Memory B cell (primary cell): ENCODE measurements at places on chromosomes 11 and 22.
A peak's percentile ranks its signal among the peaks of the same experiment; 100 is the strongest.

GRCh38 chr11:2772544-2773031, 72.8 kb upstream of the KCNQ1OT1 start:
- DNase-seq, result no peak

DNA sequence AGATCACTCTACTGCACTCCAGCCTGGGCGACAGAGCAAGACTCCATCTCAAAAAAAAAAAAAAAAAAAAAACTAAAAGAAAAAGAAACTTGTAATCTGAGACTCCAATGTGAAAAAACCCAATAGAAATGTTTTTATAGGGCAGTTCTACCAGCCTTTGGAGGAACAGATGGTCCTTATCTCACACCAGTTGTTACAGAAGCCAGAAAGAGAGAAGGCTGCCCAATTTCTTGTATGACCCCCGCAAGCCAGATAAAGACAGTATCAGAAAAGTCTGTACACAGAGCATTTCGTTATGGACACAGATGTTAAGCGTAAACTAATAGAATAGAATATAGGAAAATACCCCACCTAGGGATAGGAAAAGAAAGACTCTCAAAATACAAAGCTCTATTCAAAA, 11.3 kb upstream of the TSGA10IP start:
- DNase-seq, result no peak

DNA sequence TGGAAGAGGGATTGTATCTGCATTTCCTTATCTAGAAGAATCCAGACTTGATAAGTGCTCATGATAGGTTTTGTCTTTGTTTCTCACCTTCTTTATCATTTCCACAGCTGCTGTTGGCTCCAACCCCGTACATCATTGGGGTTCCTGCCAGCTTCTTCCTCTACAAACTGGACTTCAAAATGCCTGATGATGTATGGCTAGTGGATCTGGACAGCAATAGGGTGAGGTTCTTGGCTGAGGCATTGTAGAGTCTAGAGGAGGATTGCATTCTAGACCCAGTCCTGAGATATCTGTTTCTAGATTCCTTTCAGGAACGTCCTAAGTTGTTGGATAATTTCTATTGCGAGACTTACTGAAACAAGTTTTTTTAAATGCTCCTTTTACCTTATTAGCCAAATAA, 8.1 kb downstream of the MADD start:
- DNase-seq, result no peak

- no peak for DNase-seq
These were observed 120.5 kb downstream of the SHANK2 start for GRCh38 chr11:71131861-71132260.

DNA sequence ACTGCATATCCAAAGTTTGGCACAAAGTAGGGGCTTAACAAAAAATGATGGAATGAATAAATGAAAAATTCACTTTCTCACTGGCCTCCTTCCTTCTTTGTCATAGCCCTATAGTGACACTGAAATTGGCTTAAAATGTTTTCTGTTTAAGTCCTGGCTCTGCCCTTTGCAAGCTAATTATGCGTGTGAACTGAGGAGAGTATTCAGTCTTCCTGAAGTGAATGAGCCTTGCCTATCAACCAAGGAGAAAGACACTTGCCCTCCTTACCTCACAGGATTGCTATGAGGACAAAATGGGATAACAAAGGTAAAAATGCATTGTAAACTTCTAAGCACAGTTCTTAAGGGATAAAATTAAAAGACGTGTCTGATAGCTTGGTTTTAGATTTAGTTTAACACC, 729.8 kb upstream of the ANO3 start:
- DNase-seq, result no peak

DNA sequence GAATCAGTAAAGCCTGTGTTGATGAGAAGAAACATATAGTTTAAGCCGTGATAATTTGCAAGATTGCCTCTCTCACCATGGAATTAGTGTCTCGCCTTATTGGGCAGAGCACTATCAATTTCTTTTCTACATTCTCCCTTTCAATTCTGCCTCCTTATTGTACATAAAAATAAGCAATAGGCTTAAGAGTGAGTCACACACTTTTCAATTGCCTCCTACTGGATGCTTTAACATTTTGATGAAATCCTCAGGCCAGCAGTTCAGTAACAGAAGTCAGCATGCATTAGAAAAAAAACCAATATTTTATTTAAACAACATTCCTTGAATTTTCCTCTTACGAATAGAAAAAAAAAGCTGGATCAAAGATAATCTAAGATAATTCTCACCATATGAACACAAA, 33.8 kb upstream of the VWA5A start:
- no peak for DNase-seq

DNA sequence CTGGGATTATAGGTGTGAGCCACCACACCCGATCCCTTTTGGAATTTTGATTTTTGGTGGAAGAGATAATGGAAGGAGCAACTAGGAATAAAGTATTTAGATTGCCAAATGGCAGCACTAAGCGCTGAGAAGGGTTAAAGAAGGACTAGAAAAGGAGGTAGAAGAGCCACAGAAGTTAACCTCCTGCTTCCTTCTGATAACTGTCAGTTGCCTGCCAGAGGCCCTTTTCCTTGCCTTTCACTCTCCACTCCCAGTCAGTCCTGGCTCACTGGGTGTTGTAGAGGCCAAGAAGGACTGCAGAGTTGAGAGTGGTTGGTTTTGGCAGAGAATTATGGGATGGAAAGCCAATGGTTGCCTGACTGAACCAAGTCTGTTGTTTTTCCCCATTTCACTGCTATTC, 19.3 kb downstream of the ZC3H12C start:
- DNase-seq, result no peak

- DNase-seq, result no peak
These were observed 395.6 kb downstream of the TENM4 start for GRCh38 chr11:79045018-79045799.

- no peak for DNase-seq
These were observed 72.5 kb upstream of the AMPD3 start for GRCh38 chr11:10382518-10382917.

DNA sequence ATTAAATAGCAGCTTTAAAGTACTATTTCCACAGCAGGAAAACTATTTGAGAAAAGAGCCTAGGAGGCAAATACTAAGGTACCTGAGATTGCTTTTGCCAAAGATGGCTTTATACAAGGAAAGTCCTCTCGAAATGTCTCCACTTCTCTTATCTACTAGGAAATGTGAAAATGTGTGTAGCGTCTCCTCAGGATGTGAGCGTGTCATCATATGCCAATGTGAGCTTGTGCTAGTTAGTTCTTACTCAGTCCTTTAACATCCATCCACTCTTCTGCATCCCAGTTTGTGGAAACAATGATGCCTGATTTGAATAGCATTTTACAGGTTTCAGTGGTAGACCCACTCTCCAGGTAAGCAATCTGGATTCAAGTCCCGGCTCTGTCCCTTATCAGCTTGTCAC, 421.0 kb downstream of the DYNC2H1 start:
- DNase-seq, result no peak

GRCh38 chr11:95680169-95680929, 109.2 kb downstream of the FAM76B start:
- DNase-seq, result no peak

DNA sequence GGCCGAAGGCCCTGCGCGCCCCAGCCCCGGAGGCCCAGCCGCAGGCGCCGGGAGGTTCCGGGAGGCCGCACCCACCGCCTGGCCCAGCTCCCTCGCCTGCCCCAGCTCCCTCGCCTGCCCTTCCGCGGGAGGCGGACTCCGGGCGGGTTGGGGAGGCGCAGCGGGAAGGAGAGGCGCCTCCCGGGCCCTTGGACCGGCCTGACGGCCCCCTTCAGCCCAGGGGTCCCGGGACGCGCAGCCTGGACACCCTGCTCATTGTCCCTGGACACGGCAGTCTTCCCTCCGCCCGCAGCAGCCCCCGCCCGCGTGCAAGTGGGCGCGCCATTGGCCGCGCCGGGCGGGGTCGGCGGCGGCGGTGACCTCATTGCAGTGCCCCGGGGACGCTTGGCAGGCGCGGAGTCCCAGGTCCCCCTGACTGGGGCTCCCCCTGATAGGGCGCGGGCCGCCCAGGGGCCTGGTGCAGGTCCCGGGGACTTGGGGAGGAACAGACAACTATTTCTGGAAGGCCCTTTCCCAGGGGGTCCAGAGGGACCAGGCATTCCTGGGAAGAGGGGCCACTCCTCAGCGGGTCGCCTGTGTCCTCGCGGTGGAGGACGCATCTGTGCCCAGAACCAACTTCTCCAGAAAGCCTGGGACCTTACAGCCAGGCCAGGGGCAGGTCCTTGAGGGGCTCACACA, 501 bp downstream of the CD151 start:
- DNase-seq, result no peak

DNA sequence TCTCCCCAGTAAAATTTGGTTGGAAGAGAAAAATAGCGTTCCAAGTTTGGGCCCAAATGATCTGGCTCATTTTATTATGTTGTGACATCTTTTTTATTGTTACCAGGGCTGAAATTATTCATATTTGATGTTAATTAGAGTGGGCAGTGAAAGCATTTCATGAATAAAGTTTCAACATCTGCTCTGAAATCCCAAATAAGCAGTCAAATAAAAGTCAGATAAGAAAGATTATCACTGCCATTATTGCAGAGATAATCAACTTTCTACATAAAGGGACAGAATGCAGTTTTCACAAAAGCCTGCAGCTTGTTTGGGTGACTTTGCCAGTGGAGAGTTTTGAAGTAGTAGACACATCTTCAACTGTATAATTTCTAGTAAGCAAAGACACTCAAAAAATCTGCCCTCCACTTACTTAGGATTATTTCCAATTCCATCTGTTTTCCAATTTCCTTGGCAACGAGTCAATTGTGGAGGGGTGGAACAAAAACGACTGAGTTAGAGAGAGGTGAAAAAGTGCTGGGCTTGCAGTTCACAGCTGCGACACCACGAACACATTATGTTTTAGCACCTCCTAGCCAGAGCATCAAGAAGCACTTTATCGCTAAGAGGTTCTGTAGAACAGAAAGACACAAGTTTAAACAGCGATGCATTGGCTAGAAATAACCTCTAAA, 9.0 kb downstream of the TECTA start:
- DNase-seq, result no peak

- no peak for DNase-seq
These were observed 93.1 kb downstream of the FAT3 start for GRCh38 chr11:92317721-92318120.

DNA sequence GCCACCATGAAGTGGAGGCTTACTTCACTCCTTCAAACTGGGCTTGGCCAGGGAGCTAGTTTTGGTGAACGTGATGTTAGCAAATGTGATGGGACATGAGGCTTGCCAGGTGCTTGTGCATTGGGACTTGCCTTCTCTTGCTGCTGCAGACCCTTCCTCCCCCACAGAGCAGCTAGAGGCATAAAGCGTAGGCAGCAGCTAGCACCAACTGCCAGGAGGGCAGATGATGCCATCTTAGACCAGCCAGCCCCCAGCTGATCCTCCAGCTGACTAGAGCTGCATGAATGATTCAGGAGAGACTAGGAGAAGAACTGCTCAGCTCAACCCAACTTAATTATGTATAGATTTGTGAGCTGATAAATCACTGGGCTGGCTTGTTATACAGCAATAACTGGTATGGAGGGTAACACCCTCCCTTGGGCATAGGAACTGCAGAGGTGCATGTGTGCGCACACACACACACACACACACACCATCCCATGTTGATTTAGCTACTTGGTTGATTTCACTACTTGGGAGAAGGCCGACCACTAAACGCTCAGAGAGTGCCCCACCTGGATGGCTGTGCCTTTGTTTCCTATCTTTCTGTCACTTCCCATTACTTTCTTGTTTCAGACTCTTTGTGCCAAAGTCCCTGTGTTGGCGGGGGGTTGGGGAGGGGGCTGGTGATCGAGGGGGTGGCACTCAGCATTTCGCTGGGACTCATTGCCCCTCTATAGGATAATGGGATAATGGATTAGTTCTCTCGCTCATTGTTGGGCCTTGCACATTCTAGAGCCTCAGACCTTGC, 202.8 kb downstream of the ADAMTS15 start:
- no peak for DNase-seq

GRCh38 chr11:47160753-47161133, 15.9 kb downstream of the ARFGAP2 start:
- DNase-seq, result no peak

DNA sequence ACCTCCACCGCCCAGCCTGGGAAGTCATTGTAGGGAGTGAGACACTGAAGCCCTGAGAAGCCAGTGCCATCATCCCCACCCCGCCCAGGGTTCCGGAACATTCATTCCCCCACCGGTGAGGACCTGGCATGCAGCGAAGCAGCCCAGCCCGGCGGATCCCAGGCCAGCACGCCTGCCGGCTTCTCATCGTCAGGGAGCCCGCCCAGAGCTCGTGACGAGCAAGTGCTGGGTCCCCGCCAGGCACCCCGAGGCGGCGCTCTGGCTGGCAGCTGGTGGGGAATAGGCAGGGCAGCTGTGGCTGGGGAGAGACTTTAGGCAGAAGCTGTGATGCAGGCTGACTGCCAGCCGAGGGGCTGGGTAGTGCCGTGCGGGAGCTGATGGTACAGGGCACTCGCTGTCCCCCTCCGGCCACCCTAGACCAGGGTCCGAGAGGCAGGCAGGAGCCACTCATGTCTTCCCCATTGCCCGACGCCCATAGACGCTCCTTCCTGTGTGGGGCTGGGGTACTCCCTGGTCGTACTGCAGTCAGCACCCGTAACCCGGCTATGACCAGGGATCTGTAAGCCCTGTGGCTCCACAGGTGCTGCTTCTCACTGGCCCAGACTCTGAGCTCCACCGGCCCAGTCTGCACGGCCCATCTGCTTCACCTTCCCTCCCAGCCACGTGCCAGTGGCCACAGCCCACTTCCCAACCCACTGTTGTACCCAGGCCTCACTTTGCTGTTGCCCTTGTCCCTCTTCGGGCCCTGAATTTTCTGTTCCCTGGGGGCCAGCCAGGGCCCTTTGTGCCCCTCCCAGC, 24.5 kb upstream of the CABP7 start:
- DNase-seq, result no peak

GRCh38 chr11:15969281-15969680, 387.1 kb downstream of the SOX6 start:
- no peak for DNase-seq

- no peak for DNase-seq
These were observed 18.6 kb downstream of the GLYATL1 start for GRCh38 chr11:58957922-58958321.

DNA sequence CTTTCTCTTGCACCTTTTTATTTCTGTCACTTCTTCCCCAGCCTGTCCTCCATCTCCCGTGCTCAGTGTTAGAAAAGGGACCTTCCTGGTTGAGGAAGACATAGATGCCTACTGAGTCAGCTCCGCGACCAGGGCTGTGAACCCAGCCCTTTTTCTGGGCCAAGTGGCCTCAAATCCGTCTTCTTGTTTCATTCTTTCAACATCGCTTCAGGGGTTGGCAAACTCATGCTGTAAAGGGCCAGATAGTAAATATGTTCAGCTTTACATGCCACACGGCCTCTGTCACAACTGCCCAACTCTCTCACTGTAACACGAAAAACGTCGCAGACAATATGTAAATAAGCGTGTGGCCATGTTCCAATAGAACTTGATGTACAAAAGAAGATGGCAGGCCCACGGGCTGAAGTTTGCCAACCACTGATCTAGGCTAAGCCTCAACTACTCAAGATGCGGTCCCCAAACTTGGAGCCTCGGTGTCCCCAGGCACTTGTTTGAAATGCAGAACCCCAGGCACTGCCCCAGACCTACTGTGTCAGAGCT, 338.4 kb downstream of the MN1 start:
- no peak for DNase-seq

- DNase-seq, result no peak
These were observed 60.3 kb upstream of the IGLL5 start for GRCh38 chr22:22827187-22827939.

GRCh38 chr11:16292167-16292859, 64.0 kb downstream of the SOX6 start:
- no peak for DNase-seq

GRCh38 chr22:40408718-40409612, 38.6 kb downstream of the SGSM3 start:
- DNase-seq, result no peak

- peak; percentile 8 for DNase-seq
These were observed 88.6 kb upstream of the CRYBB3 start for GRCh38 chr22:25110846-25111578.
